ENCODE measurements at places on chromosomes 16 and 17. TPM values are rescaled to one million over a fixed set of nuclear protein-coding genes. Genes with fewer than 3 reads are reported as not detected.

GRCh38 chr16:84810518-84811273 is 9.1 kb upstream of the CRISPLD2 start:
- DNase-seq: peak; percentile 65

GRCh38 chr16:67560827-67561342 is 1.4 kb upstream of the CTCF start:
- peak; percentile 6 for DNase-seq

GRCh38 chr17:73362697-73363096 is 50.9 kb upstream of the CDC42EP4 start:
- no peak for DNase-seq

DNA sequence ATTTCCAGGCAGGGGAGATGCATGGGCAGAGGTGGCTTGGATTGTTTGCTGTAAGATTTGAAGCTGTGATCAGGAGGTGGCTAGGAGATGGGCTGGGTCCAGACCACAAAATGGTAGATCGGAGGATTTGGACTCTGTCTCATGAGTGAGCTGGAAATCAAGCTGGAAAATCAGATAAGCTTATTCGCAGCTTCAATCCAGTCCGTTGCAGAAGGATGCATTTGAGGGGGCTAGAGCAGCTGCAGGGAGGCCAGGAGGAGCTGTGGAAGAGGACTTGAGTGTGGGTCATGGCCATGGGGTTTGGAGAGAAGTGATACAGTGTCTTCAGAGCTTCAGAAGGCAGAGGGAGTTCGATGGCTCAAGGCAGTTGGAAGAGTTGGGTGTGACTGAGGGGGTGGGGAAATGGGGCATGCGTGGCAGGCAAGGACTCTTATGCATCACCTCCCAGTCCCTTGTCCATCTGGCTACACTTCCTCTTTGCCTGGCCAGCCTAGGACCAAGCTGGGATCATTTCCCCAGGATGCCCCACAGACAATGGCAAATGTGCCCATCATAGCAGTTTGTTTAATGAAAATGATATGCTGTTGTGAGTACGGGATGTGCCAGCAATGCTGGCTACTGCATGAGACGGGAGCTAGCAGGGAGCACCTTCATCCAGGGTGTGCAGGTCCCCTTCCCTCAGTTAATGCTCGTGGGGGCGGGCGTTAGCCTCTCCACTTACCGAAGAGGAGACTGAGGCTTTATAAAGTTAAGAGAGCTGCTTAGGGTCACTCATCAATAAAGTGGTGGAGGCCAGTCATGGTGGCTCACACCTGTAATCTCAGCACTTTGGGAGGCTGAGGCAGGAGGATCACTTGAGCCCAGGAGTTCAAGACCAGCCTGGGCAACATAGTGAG is 20.6 kb downstream of the QPRT start:
- DNase-seq: no peak

DNA sequence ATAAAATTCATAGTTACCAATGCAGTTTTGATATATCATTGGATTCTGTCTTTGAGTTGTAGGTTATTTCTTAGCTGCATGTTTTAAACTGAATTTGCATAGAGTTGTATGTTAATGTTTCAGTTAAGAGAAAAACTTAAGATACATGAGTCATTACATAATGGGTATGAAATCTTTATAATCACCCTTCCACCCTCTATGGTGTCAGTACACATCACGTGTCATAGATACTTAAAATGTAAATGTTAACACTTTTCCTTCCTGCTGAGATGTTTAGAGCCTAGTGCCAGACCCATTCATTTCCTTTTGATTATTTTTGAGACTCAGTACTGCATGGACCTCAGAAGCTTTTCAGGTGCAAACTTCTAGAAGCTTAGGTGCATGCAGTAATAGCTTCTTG is 20.5 kb downstream of the ZNF207 start:
- DNase-seq: no peak

DNA sequence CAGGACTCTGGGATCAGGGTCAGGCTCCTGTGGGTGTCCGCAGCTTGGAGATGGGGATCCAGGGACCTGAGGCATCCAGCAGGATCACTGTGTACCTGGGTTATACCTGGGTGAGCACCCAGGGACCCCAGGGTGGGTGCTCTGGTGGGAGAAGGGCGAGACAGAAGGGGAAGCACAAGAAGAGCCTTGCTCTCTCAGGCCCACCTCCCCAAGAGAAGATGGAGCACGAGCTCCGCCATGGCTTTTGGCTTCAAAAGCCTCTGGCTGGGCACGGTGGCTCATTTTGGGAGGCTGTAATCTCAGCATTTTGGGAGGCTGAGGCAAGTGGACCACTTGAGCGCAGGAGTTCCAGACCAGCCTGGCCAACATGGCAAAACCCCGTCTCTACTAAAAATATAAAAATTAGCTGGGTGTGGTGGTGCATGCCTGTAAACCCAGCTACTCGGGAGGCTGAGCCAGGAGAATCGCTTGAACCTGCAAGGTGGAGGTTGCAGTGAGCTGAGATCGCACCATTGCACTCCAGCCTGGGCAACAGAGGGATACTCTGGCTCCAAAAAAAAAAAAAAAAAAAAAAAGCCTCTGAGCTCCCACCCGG is 8.9 kb downstream of the DRC7 start:
- no peak for DNase-seq

DNA sequence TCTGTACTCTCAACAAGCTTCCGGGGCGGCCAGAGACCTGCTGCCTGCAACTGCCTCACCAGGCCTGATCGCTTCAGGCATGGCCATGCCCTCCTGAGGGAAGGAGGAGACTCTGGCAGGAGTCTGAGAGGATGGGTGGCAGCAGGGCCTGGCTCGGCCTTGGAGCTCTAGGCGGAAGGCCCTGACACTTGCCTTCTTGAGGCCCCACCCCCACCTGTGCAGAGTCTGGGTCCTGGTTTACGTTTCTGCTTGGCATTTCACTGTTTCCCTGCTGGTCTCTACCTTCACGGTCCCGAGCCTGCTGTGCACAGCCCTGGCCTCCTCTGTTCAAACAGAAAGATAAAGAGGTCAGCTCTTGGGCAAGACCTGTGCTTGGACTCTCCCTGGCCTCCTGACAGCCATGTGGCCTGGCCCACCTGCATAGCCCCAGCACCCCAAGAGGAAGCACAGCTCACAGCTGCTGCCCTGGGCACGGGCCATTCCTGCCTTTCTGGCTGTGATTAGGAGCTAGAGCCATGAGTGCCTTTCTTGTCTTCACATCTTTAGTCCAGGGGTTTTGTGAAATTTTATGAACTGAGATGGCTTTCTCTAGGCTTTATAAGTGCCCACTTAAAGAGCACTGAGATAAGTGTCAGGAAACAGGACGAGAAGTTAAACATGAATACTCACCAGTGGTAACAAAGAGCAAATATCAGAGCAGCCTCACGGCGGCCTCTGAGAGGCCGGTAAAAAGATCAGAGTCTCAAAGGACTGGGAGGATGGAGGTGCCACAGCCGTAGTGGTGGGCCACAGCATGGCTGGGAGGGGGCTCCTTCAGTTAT is 25.6 kb upstream of the MTSS2 start:
- no peak for DNase-seq

DNA sequence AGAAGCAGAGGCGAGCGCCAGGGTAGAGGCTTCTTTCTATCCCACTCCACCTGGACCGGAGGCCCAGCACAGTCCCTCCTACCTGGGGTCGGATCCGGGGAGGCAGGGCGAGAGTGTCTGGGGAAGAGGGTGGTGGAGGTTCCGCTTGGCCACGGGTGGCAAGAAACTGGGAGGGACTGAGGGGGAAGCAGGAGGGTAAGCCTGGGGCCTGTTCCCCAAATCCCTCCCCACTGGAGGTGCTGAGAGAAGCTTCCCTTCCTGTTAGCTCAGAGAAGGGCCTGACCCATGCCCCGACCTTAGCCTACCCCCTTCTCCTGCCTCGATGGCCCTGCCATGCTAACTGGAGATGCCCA is 1.8 kb upstream of the TPPP3 start:
- no peak for DNase-seq

INCA1 gene
- total RNA-seq: 0.21 TPM

CDRT15 gene
- not detected for total RNA-seq

TMEM235 gene
- total RNA-seq: not detected
